ENCODE measurements at places on chromosomes 2 and 18.

DNA sequence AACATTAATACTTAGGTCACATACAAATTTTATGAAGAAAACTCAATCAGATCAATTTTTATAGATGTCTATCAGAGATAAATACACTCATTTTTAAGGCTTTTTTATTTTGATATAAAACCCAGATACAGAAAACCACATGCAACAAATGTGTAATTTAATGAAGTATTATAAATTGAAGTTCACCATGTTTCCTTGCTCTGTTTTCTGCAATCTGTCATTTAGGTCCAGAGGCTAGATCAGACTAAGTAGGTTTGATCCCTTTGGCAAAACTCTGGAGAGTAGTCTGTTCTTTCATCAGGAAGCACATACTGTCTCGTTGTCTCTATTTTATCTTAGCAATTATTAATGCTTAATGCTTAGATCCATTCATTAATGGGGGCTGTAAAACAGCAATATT is 841.6 kb downstream of the MBD2 start:
- DNase-seq, result no peak

- DNase-seq, result no peak
Observed at GRCh38 chr18:59631583-59632181, 65.5 kb downstream of the CCBE1 start.

GRCh38 chr18:23196119-23197007 is 61.1 kb downstream of the CABLES1 start:
- no peak for DNase-seq

GRCh38 chr2:49416252-49416651 is 261.9 kb upstream of the FSHR start:
- DNase-seq, result no peak

DNA sequence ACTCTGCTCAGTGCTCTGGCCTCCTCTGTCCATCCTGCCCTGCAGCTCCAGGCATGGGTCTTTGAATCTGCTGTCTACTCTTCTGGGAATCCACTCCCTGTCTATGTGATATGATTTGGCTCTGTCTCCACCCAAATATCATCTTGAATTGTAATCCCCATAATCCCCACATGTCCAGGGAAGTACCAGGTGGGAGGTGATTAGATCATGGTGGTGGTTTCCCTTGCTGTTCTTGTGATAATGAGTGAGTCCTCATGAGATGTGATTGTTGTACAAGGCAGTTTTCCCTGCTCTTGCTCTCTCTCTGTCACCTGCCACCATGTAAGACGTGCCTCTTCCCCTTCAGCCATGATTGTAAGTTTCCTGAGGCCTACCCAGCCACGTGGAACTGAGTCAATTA is 881.8 kb upstream of the ID2 start:
- no peak for DNase-seq

- no peak for DNase-seq
Observed at GRCh38 chr2:204886713-204887112, 341.4 kb downstream of the PARD3B start.

DNA sequence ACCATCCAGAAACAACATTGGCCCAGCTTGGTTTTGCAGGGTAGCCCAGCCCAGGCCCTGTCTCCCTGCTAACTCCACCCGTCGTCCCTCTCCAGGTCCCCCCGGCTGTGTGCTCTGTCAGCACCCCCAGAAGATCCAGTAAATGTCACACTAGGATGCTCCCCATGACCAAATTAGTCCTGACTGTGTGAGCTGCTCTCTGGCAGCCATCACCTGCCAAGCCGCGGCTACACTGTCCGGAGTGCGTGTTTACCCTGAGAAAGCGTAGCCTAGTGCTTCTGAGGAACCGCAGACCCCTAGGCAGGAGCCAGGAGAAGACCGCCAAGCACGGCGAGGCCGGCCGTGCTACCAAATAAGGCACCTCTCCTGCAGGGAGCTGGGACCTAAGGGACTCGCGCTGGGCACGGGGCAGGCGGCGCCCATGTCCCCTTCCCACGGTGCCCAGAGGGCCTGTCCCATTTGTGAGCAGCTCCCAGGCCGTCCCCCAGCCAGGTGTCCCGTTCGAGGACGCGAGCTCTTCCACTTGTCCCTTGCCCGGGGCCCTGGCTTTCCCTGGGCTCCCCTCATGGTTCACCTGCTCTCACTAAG is 849.9 kb downstream of the RNF144A start:
- no peak for DNase-seq

- no peak for DNase-seq
Observed at GRCh38 chr18:11137400-11137799, 12.0 kb downstream of the PIEZO2 start.

GRCh38 chr2:59905731-59906130 is 647.7 kb downstream of the BCL11A start:
- no peak for DNase-seq

DNA sequence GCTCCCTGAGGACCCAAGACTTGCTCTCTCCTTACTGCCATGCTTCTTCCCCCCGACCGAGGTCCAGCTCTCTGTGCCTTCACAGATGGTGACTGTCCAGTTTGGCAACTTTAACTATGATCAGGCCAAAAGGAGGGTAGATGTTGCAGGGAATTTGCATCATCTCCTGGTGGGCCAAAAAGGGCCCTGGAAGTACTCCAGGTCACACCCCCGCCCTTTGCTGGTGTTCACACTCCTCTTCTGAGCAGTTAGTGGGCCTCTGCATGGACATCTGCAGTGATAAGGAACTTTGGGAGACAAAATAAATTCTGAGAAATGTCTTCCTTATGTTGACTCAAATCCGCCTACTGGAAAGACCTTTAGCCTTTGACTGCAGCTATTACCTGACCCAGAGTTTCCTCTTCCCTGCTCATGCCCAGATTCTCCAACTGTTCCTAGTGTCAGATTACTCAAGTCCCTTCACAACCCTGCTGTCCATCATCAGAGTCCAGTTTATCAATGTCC is 234.4 kb downstream of the LOXHD1 start:
- DNase-seq, result no peak

DNA sequence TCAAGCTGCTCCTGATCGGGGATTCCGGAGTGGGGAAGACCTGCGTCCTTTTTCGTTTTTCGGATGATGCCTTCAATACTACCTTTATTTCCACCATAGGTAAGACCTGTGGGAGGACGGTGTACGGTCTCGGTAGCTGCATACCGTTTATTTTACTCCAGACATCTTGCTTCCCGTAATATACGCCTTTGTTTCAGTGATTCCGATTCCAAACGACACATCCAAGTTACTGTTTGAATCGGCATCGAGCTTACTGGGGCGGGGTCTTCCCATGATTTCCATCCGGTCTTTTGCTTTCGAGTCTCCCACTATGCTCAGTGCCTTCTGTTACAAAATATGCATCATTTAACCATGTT is 731 bp downstream of the RAB10 start:
- no peak for DNase-seq
